ENCODE measurements at places on chromosomes 13 and 19.

DNA sequence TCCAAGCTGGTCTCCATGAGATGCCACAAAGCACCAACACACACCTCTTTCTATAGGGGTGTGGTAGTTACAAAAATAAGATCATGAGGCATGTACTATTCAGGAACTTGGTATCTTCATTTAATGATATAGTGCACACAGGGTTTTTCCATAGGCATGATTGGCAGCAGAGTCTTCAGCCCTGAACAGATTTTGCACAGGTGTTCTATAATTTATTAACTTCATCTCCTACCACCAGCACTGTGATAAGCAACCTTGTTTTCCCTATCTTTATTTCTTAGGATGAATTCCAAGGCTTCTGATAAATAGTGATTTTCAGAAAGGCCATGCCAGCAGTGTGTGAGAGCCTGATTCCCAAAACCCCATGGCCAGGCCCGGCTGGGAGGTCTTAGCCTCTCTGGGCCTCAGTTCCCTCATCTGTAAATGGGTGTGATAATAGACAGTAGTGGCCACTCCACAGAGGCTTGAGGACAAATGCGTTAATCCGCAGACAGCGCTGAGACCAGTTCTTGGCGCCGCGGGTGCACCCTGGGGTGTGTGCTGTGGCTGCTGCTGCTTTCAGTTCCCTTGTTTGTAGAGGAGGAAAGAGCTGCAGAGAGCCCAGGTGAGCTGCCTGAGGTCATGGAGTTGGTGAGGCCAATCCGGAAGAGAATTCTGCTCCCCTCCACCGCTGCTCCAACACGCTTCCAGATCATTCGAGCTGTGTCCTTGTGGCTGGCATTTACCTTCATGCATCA is 33.1 kb downstream of the DHRS12 start:
- no peak for DNase-seq

GRCh38 chr13:110617321-110618072 is 2.2 kb downstream of the NAXD start:
- DNase-seq, result no peak

DNA sequence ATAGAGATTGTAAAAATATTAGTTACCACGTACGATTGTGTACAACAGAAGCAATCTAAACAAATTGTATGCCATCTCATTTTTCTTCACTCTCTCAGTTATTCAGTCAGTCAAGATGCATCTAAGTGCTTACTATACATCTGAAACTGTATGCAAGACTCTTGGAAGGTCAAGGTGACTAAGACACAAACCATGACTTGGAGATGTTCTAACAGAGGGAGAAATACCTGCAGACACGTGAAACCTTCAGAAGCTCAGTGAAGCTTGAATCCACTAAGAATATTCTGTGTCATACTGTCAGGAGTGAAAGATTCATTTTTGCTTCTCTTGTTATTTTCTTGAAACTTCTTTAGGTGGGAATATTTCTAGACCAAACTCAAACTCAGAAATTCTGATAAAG is 365.4 kb downstream of the ITGBL1 start:
- no peak for DNase-seq

- no peak for DNase-seq
Measured at GRCh38 chr13:81305928-81306327, 965.0 kb upstream of the SPRY2 start.

DNA sequence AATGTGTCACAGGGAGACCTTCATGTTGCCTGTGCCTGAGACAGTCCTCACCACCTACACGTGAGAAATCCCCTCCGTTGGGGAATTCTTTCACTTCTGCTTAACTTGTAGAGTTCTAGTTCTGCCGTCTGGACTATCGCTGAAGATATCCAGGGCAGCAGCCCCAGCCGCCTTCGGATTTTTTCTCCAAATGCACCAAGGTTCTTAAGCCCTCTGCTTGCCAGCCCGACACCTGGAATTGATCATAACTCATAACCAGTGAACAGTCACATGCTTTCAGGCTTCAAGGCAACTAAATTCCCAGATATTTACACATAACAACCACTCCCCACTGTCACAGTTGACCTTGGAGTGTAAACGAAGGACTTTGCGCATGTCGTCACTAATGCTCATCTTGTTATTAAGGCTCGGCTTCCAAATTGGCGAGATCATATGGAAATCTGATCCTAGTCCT is 114.4 kb downstream of the RAB20 start:
- no peak for DNase-seq

- no peak for DNase-seq
Measured at GRCh38 chr19:10551698-10552301, 8.1 kb downstream of the ATG4D start.

GRCh38 chr19:9615844-9616243 is 5.2 kb downstream of the ZNF561 start:
- no peak for DNase-seq

Measured in occipital lobe (tissue), 3 donors.